ENCODE measurements at places on chromosomes 2 and 18.
A peak's percentile ranks its signal among the peaks of the same experiment; 100 is the strongest.

DNA sequence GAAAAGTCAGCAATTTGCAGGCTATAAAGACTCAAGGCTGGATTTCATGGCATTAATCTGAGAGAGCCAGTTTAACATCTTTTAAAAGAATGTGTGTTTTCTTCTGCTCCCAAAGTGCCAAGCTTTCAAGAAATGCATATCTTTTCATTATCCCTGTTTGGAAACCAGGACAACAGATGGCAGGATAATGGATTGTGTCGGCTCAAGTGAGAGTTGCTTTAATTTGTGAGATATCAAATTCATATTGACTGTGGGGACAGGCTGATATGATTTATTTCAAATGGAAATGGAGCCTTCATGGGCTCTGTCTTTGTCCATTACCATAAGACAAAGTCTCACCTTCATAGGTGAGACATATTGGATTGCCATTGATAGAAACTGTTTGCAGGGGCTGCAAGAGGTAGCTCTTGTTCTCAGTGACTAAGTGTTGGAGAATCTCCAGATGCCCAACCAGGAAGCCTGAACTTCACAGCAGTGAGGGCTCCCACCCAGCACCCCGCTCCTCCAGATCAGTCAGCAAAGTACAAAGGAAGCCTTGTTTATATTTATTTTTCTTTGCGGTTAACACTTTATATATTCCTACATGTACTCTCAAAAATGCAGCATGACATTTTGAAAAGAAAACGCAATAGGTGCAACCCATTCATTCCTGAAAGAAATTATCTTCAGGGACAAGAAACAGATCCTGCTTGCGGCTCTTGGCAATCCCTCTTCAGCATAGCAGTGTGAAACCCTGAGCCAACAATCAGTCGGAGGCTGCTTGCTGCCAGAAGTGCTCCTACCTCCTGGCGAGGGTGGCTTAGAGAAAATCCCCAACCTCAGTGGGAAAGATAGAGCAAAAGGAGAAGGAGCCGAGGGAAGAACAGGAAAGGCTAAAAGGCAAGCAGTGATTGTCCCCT lies 65.8 kb upstream of the ATL2 start:
- DNase-seq, result no peak

- no peak for DNase-seq
Observed at GRCh38 chr2:155733091-155733853, 599.2 kb downstream of the NR4A2 start.

DNA sequence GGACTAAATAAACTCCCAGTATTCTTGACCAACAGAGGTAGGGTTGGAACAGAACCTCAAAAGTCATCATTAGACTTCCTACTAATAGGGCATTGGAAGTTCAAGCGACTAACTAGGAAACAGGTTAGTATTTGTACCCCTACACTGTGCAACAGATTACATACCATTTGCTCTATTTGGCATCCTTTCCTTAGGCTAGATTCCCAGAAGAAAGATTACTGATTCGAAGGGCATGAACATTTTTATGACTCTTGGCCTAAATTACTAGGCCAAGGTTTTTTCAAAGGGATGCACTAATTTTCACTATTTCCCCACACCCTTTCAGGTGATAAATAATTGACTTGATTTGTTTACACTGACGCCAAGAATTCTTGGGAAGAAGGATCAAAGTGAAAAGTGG lies 104.8 kb upstream of the CYP1B1 start:
- no peak for DNase-seq

GRCh38 chr18:33583901-33584300 lies 5.9 kb downstream of the ASXL3 start:
- no peak for DNase-seq

DNA sequence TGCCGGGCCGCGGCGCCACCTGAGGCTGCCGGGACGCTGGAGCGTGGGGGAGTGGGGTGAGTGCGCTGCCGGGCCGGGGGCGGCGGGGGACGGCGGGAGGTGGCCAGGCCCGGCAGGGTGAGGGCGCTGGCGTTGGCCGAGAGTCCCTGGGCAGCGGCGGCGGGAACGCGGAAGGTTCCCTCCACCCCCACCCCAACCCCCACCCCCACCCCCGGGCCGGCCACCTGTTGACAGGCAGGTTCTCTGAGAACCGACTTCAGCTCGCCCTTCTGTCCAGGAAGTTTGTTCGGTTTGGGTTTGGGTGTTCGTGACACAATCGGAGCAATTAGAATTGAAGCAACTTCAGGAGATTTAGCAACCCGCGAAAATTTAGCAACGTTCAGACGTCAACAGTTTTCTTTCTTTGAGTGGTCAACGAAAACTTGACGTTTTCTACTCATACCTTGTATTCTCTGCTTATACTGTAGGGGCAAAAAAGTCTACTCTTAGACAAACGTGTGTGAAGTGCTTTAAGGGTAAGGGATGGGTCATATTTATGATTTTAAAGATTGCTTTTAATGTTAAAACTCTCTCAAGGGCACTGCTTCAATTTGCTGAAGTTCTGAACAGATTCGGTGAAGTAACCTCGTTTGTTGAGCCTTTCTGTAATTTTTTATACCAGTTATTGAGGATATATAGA lies 9.3 kb downstream of the OTX1 start:
- no peak for DNase-seq

DNA sequence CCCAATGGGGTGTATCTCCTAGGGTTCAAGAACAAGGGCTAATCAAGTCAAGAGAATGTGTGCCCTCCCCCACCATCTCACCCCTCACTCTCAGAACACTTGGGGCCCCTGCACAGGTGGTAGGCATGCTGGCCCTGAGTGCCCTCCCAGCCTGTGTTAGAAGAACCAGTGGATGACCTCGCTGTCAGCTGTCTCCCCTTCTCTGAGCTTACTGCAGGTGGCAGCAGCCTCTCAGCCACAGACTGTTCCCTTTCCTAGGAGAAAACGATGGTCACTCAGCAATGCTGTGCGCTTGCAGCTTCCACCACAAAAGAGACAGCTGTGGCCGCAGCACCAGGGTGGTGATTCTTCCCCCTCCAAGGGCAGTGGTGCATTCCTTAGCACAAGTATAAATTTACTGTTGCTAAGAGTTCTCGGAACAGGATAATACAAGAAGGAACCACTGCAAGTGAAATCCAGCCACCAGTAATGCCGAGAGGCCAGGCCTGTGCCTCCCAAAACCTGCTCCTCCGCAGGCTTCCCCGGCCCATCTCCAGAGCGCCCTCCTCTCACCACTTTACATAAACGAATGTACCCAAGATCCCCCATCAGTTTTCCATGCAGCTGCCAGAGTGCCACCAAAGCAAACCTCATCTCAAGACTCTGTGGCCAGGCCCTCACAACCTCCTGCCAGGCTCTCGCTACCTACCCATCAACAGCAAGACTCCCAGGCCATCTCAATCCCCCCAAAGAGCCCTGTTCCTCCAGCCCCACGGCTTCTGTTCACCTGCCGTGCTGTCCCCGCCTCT lies 935 bp upstream of the RAMP1 start:
- DNase-seq, result peak; percentile 15

DNA sequence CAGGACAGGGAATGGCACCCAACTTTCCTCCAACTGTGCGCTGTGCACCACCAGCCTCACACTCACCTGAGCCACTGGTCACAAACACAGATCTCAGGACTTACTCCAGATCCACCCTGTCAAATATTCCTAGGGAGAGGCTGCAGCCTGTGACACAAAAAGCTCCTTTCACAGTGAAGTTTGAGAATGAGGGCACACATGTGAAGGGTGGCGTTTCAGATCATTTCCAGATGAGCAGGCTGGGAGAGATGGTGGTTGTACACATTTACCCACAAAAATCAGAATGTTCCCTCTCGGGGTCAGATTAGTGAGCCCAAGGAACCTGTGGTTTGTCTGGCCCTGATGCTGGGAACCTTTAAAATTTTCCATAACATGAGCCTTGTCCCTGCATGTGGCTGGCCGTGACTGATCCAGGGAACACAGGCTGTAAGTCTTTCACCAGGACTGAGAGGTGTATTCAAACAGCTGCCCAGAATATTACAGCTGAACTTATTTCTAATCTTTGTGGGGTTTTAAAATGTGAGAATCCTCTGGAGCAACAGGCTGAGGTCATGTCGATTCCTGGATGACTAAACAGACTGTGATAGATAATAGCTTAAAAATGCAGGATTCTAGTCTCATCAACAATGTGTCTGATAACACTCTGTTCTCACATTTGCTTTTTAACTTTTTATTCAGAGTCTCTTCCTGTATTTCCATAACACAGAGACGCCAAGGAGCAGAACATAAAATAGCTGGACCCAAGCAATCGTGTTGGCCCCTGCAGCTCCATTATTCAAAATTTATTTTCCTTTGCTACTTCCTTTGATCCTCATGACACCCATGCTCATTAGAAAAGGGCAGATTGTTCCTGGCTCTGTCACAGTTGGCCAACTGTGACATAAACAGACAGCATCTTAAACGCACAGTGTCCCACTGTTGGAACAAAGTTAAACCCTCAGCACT lies 35.5 kb downstream of the IL1R2 start:
- no peak for DNase-seq

DNA sequence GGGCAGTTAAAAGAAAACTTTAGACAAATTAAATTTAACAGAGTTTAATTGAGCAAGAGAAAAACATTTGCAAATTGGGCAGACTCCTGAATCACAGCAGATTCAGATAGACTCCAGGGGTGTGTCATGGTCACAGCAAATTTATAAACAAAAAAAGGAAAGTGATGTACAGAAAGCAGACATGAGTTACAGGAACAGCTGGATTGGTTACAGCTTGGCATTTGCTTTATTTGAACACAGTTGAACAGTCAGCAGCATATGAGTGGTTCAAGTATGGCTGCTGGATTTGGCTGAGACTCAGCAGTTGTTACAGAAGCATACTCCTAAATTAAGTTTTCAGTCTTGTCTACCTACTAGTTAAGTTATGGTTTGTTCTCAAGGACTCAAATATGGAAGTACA lies 82.3 kb upstream of the NYAP2 start:
- no peak for DNase-seq

GRCh38 chr18:69948919-69949537 lies 1.4 kb upstream of the CD226 start:
- no peak for DNase-seq

DNA sequence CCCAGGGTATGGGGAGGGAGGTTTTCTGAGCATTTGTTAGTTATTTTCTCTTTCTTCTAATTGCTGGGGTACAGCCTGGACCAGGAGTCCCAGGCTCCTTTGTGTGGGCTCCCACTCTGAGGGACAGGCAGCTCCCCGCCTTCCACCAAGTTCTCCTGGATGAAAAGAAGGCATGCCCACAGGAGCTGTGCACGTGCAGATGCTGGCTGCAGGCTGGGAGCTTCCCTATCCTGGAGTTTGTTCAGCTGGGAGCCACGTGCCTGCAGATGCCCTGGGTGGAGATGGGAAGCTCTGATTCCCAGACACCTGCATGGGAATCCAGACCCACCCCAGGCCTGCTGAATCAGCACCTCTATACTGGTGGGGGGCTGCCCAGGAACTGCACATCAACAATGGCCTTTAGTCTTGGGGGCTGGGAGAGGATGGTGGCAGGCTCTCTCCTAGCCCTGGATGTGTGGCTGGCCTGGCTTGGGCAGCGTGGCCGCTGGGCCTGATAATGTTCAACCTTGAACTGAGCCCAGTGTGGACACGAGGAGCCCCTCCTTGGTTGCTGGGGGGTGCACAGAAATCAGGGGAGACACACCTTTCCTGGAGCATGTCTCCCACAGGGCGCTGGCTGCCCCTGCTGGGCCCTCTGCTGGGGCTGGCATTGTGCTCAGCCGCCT lies 233.6 kb upstream of the HS6ST1 start:
- no peak for DNase-seq

- no peak for DNase-seq
Observed at GRCh38 chr2:154758871-154759270, 60.4 kb downstream of the KCNJ3 start.

DNA sequence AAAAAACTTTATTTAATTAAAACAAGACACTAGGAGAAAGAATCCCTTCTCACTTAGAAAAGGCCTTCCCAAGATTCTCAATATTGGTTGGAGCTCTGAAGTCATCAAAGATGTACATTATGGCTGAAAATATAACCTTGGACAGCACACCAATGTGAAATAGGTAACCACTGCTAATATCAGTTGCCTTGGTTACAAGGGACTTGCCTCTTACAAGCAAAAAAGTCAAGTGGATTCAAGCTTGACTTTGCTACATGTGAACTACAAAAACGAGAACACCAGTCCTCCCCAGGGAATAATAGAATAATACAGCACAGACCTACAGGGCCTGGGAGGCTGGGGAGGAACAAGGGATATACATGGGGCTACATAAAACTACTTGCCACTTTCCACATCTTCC lies 46.1 kb downstream of the NABP1 start:
- no peak for DNase-seq

DNA sequence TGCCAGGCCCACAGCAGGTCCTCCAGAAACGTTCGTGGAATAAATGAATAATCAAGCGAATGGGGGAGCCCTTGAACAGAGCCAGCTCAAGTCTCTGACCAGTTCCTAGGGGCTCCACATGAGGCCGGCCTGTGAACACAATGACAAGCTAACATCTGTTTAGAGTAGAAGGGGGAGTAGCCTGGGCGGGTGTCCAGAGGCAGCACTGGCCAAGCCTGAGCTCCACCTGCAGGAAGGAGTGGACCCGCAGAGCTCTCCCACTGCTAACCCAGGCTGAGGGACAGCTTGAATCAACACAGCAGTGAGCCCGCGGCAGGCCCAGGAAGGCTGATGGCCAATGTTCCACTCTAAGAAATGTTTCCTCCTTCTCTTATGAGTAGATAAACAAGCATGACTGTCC lies 234.8 kb upstream of the RAB6C start:
- no peak for DNase-seq

DNA sequence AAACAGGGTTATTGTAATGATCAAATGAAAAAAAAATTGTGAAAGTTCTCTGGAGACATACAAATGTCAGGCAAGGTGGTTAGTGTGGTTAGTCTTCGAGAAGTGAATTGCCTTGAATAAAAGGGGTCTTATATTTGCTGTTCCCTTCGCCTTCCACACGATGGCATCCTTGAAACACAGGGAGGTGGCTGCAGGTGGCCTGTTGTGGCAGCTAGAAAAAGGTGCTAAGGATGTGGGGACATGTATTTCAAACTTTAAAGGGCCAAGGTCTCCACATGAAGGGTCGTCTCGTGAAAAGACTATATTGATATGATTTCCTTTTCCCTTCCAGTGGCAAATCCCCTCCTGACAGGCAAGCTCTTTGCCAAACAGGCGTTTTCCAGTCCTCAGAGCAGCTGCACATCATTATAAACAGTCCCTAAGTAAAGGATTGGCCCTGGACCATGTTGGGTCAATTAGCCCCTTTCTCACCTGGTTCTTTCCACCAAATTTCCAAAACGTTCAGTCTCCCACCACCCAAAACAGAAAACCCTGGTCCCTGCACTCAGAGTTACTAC lies 68.5 kb downstream of the COPS8 start:
- DNase-seq, result peak; percentile 12

GRCh38 chr2:200451511-200451910 lies 58.4 kb downstream of the KCTD18 start:
- no peak for DNase-seq

- no peak for DNase-seq
Observed at GRCh38 chr2:217978536-217979150, 24.2 kb downstream of the TNS1 start.
